Hypothalamus (tissue), 51 donors: ENCODE measurements at places on chromosomes 3 and 15.

- DNase-seq: no peak
Observed at GRCh38 chr15:88586401-88587162, 34.6 kb upstream of the AEN start.

GRCh38 chr3:131602011-131602779, 99.4 kb upstream of the MRPL3 start:
- no peak for DNase-seq

DNA sequence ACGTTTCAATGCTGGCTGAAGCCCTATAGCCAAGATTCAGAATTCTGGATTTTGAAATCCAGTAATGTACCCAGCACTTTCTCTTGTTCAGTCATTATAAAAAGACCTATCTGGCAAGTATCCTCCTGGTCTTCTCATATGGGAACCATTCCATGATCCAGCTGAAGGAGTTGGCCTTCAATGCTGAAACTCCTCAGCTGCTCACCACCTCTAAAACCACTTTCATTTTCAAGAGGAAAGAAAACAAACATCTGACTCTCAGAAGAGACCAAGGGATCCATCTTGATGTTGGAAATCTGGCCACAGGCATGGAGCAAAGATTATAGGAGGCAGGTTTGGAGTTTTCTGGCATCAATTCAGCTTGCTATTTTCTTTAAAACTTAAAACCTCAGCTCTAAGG, 235.4 kb downstream of the FMN1 start:
- DNase-seq: no peak

DNA sequence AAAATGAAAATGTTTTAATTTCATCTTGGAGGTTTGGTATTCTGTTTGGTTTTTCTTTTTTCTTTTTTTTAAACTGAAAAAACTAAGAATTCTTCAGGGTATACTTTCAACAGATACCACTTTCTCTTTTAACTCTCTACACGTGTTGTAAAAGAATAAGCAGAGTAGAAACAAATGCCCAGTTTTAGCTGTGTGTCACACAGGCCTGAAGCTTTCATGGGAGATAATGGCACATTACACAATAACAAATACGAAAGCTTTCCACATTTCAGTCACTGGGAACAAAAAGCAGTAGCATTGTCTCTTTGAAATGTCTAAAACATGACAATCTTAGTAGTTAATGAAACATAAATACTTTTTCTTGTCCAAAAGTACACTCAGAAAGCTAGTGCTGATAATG, 818.5 kb downstream of the TBL1XR1 start:
- DNase-seq: no peak

- no peak for DNase-seq
Observed at GRCh38 chr3:45462522-45463265, 74.3 kb downstream of the LARS2 start.

GRCh38 chr3:41208507-41209220, 9.4 kb downstream of the CTNNB1 start:
- no peak for DNase-seq

DNA sequence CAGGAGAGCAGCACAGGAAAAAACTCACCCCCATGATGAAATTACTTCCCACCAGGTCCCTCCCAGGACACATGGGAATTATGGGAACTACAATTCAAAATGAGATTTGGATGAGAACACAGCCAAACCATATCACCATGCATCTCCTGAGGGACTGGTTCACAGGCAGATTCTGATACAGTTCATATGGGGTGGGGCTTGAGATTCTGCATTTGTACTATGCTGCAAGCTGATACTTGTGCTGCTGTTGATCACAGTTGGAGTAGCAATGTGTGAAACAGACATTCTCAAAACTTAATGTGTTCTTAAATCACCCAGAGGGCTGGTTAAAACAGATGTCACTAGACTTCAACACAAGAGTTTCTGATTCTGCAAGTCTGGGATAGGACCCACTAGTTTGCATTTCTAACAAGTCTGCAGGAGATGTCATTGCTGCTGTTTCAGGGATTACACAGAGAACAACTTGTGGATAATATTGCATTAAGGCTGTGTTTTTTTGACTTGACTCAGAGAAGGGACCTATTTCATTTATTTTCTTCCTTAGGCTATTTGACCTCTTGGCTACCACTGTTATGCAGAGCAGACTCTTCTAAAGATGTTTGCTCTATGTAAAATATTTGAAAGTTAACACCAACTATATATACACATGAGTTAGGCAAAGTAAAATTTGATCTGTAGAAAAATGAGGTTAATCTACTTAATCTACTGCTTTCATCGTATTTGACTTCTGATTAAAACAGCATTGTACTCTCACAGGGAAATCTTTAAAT, 194.2 kb upstream of the CNTN3 start:
- no peak for DNase-seq
